Glomerular endothelial cell (primary cell): ENCODE measurements at places on chromosomes 7 and 10.

DNA sequence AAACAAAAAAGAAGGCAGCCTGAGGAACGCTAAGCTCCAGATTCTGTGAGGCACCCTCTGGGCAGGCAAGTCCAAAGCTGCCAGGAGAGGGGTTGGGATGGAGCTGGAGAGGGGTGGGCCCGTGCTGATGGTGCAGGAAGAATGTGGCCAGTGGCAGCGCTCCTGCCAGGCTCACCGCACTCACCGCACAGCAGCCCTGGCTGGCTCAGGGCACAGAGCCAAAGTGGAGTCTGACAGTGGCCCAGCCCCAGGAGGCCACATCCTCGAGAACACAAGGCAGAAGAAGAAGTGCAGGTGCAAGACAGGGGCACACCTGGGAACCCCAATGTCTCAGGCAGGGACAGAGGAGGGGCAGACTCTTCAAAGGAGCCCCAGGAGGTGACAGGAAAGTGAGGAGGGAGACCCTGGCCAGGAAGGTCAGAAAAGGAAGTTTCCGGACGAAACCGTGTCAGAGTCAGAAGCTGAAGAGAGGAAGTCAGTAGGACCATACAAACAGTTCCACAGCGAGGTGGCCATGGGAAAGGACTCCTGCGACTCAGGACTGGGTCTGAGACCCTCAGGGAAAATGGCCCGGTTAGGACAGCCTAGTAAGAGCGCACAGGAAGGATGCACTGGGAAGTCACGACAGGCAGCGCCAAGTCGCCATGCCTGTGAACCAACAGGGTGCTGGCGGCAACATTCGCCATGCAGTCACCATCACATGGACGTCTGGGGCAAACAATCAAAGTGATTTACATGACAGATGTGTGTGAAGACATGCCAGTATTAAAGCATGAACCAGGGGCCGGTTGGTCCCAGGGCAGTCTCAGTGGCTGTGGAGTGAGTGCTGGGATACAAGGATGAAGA lies 54.4 kb downstream of the COBL start:
- DNase-seq = no peak

DNA sequence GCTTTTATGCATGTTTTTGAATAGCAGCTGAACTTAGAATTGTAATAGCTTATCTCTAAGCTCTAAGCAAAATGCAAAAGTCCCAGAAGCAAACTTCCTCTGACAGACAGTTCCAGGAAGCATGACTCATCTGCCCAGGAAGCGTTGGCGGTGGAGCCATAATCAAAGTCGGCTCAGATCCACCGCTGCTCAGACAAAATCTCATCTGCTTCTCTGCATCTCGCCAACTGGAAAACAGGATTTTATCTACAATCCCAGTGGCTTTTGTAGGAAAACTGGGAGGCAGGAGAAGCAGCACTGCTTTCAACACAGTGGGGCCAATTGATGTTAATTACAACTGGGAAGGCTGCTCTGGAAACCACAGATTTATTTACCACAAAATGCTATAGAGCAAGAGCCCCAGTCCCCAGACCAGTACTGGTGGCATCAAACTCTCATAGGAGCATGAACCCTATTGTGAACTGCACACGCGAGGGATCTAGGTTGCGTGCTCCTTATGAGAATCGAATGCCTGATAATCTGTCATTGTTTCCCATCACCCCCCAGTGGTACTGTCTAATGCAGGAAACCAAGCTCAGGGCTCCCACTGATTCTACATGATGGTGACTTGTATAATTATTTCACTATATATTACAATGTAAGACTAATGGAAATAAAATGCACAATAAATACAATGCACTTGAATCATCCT lies 99.9 kb downstream of the CUBN start:
- peak; percentile 92 for DNase-seq

DNA sequence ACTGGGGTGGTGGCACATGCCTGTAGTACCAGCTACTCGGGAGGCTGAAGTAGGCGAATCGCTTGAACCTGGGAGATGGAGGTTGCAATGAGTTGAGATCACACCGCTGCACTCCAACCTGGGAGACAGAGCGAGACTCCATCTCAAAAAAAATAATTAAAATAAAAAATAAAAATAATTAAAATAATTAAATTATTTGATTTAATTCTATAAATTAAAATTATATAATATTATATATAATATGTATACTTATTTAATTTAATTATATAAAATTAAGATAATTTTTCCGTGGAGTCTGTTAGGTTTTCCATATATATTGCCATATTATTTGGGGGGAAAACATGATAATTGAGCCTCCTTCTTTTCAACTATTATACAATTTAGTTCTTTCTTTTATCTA lies 12.0 kb downstream of the WIPF3 start:
- DNase-seq = no peak

- no peak for DNase-seq
Measured at GRCh38 chr7:105602325-105603305, 21.3 kb upstream of the EFCAB10 start.

DNA sequence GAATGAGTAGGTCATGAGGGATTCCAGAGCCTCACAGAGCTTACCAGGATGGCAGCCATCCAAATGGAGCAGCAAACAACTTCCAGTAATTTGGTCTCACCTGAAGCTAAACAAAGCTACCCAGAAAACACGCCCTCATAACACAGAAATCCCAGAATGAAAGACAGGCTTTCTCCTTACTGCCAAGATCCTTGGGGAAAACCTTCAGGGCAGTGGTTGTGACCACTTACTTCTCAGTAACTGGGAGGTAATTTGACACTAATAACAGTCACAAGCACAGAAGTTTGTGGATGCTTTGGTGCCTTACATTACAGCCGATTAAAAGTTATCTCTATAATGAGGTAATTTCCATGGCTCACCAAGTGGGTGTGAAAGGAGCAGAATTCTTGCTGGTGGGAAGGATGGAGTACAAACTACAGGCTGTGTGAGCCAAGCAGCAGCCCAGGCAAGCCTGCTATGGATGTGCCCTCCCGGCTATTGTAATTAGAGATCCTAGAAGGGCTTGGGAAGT lies 10.4 kb downstream of the WDR91 start:
- no peak for DNase-seq

DNA sequence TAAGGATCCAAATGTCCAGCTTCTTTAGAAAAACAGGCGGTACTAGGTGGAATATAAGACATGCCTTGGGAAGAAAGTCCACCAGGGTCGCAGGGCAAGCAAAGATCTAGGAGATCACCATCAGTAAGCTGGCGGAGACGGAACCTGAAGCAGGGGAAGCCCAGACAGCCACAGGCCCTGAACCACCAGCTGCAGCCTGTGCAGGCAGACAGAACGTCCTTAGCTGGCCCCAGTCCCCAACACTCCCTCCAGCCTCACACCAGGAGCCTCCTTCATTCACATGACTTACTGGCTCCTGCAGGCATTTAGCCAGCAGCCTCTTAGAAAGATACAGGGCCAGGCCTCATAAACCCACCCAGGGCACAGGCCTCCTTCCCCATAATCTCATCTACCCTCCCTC lies 17.4 kb downstream of the RGS10 start:
- no peak for DNase-seq

GRCh38 chr7:79421751-79422150 lies 31.7 kb downstream of the MAGI2 start:
- no peak for DNase-seq

GRCh38 chr10:132588301-132589013 lies 50.9 kb downstream of the INPP5A start:
- DNase-seq = peak; percentile 41

DNA sequence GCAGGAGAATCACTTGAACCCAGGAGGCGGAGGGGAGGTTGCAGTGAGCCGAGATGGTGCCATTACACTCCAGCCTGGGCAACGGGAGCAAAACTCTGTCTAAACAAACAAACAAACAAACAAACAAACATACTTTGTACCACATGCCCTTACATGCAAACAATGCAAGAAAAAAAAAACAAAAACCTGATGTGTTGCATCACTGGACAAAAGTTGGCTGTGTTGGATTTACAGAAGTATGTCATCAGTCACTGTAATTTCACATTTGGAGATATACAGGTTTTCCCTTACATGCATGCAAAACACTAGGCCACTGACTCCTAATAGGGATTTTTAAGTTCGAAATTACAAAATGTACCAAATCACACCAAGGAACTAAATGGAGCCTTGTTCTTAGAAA lies 138.5 kb downstream of the SRPK2 start:
- DNase-seq = no peak

DNA sequence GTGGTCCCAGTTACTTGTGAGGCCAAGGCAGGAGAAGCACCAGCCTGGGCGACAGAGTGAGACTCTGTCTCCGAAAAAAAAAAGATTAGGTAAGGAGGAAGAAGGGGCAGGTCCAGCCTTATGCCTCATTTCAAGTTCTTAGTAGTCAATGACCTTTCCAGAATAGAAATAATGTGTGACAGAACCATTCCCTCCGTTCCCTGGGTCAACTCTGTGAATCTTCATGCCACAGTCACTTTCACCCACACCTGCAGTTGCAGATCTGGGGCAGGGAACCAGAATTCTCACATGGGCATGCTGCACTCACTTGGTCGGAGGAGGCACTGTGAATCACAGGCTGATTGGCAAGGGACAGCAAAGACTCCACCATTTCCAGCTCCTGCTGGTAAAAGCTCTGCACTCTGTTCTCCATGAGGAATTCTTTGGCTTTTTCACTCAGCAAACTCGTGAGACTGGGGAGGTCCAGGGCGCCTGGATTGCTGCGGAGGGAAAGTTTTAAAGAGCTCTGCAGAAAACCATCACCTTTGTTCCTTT lies 20.7 kb downstream of the STN1 start:
- no peak for DNase-seq

DNA sequence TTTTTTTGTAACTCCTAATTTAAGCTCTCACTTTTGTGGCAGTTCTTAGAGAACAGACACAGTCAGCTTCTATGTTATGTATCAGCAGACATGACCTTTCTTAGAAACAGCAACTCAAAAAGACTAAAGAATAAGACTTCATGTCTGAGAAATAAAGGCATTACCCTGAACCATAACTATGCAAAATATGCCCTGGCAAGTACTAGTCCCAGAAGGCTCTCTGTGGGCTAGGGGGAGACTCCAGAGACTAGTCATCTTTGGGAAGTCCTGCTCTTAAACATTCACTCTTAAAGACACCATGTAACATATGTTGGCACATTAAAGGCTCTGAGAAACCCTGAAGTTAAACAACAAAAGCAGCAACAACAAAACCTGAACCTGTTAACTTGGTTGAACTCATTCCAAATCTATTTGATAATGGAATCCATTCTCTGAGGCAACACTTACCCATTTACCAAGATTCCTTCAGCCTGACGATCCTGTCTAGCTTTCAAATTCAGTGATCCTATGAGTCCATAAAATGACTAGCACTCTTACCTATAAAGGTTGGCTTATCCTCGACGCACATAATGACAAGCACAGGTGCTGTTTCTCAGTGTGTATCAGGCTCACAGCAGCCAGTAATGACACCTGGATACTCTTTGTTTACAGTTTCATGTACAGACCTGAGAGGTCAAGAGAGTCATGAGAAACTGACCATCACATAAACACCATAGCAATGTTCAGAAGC lies 62.3 kb downstream of the OSBPL3 start:
- DNase-seq = no peak

GRCh38 chr7:116495736-116496135 lies 3.8 kb upstream of the CAV2 start:
- no peak for DNase-seq

DNA sequence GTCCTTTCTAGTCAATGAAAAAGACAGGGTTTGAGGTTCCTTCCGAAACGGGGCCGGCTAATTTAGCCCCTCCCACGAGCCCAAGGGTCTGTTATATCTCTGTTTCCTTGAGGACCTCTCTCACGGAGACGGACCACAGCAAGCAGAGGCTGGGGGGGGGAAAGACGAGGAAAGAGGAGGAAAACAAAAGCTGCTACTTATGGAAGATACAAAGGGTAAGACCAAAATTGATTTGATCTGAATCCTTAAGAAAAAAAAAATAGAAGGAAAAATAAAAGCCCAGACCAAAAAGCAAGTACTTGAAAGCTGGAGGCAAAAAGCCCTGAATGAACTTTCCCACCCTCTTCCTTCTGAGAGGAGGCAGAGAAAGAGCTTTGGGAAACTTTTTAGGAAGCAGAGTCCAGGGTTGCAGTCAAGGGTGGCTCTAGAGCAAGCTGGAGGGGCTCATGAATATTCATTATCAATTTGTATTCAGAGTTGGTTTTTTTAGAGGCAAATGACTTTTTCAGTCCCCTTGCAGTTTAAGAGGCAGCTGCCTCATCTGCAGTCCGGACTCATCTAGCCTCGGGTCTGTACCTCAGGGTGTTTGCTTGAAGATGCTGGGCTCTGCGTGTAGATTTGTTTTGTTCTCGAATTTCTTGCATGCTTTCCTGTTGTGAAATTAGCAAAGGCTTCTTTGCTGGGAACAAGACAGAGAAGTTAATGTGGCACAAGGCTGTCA lies at the start of gene ENTPD1:
Gene ENTPD1 (plus strand): TSS at position 123 of the 721 bp plus-strand sequence. CDS start 77 bp downstream, at position 200.
- no peak for DNase-seq

- DNase-seq = no peak
Measured at GRCh38 chr7:3733541-3734140, 432.6 kb downstream of the SDK1 start.

DNA sequence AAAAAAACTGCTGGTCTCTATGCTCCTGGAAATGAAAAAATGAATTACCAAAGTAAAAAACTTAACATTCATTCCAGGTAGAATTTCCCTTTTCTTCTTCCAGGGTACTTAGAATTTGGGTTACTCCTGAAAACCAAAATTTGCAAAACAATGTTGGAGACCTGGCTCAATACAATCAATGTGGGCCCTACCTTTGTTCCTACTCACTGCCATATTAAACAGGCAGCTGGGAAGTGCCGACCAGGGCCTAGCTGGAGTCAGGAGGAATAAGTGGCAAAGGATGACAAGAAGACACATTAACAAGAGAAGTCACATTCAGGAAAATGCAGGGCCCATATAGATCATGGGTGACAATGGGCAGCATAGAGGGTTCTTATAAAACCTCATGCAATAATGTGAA lies 6.4 kb upstream of the AGK start:
- DNase-seq = no peak

DNA sequence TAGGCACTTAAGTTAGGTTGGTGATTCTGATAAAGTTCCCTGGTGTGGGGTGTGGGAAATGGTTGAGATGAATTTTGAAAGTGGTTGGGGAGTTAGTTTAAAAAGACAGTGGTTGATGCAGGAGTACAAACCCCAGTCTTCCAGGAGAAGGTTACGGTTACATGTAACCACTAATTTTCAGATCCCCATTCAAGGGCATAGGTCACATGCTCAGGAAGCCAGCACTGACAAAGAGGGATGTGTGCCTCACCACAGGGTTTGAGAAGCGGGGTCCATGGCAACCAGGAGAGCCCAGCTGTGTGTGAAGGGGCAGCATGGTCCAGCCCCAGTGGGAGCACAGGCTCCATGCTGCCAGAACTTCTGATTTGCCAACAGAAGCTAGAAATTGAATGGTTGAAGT lies 144.2 kb downstream of the MDFIC start:
- DNase-seq = no peak

- no peak for DNase-seq
Measured at GRCh38 chr7:158228986-158229385, 358.6 kb downstream of the PTPRN2 start.

DNA sequence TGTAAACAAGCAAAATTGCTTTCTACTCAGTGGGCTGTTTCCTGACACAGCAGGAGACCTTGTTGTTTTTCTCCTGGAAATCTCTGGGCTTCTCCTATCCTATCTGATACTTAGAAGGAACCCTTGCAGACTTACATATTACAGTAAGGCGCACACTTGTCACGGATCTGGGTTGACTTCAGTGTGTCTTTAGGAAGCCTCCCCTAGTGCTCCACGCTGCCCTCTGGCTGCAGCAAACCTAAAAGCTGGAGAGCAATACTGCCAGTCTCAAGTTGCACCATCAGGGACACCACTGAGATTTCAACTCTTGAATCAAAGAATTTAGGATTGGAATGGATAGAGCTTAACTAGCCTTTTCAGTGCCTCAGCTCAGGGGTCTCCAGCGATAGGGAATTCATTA lies 495.3 kb downstream of the LRMDA start:
- DNase-seq = no peak

- no peak for DNase-seq
Measured at GRCh38 chr10:25047591-25048301, 31.3 kb downstream of the THNSL1 start.
